ENCODE measurements at places on chromosomes 16 and 17.

DNA sequence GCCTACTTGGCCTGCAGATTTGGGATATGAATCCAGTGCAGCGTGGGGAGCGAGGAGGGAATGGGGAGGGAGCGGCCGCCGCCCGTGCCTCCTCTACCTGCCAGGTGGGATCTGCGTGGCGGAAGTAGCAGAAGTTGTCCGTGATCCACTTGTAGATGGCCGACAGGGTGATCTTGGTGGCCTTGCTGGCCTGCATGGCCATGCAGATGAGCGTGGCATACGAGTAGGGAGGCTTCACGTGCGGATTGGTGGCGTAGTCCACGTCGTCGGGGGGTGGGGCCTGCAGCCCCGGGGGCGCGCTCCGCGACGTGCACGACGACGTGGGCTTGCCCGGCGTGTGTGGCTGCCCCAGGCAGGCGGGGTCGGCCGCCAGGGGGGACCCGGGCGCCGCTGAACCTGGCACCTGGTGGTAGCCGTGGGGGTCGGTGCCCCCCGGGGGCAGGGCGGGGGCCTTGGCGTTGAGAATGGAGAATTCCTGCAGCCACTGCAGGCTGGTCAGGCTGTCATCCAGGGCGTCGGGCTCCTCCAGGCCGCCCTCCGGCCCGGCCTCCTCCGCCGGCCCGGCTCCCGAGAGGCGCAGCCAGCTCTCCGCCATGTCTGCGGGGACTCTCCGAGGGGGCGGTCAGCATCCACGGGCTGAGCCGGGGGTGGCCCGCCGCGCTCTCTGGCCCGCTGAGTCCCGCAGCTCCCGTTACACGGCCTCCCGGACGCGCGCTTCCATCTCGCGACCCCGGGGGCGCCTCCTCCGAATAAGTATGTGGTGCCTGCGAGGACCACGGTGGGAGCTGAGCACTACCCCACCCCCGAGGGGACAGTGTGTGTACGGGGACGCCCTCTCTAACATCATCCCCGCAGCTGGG is 1.0 kb downstream of the FOXJ1 start:
- no peak for DNase-seq

DNA sequence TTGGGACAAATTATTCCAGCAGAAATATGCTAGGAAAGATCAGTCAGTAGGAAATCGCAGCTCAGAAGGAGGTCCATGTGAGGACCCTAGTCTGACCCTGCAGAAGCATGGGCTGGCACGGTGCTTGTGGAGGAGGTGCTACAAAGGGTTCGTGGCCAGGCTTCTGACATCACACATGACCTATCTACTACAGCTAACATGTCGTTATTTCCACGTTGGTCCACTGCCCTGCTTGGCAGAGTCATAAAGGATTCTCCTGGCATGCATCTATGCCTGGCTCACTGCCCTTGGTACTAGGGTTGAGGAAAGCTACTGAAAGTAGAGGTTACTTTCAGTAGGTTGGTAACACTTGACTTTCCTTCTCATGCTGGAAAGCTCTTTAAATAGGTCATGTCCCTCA is 118.1 kb upstream of the SHISA6 start:
- DNase-seq = no peak

DNA sequence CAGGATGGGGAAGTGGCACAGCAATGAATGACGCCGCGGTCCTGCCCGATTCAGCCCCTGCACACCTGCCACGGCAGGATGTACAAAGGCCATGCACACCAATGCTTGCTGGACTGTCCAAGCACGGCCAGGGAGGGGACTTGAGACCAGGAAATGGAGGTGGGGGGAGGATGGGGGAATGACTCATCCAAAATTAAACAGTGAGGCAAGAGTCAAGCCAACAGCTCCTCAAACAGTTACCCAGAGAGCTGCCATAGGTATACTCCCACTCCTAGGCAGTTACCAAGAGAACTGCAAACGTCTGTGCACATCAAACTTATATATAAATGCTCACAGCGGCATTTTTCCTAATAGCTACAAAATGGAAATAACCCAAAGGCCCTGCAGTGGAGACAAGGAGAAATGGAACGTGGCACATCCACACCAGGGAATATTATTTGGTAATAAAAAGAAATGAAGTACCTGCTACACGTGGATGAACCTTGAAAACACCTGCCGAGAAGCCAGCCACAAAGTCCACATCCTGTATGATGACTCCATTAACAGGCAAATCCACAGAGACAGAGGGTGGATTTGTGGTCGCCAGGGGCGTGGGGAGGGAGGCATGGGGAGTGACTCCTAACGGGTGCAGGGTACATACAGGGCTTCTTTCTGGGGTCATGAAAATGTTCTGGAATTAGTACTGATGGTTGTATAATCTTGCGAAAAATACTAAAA is 54.1 kb downstream of the VAC14 start:
- DNase-seq = no peak

GRCh38 chr16:56936950-56937349 is 5.0 kb downstream of the HERPUD1 start:
- DNase-seq = no peak

- DNase-seq = no peak
Measured at GRCh38 chr17:40115101-40115436, 6.7 kb upstream of the MSL1 start.

- no peak for DNase-seq
Measured at GRCh38 chr17:47808830-47809480, 12.6 kb downstream of the OSBPL7 start.

- DNase-seq = no peak
Measured at GRCh38 chr16:31704138-31704537, 169.5 kb upstream of the ZNF267 start.

DNA sequence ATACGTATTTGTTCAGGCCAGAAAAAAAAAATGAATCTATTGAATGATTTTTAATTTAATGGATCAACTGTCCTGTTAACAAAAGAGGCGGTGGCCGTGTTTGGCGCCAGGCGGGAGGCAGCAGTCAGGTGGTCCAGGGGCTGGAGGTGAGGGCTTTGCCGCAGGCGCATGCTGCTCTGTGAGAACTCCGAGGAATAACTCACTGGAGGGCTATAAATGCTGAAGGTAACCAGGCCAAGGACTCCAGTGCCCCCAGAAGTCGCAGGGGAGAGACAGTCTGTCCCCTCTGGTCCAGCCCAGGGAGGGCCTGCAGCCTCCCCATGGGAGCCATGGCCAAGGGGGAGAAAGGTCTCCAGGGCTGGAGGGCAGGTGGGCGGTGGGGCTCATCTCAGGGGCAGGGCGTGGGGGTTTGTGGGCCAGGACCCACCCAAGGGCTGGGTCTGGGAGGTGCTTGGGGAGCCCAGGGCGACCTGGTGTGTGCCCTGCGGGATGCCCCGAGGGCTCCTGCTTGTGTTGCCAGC is 7.1 kb upstream of the BAHCC1 start:
- no peak for DNase-seq

DNA sequence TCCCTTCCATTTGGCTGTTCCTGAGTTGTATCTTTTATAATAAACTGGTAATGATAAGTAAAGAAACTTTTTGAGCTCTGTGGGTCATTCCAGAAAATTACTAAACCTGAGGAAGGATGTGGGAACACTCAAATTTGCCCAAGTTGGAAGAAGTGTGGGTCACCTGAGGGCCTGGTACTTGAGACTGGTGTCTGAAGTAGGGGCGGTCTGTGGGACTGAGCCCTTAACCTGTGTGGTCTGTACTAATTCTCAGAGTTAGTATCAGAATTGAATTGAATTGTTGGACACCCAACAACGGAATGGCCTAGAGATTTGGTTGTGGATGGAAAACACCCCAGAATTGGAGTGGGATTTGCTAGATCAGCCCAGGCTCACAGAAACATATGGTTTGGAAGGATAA is 43.1 kb downstream of the IKZF3 start:
- no peak for DNase-seq

- DNase-seq = no peak
Measured at GRCh38 chr16:87365021-87365713, 18.4 kb downstream of the FBXO31 start.

GRCh38 chr17:10744501-10745000 is 14.7 kb upstream of the TMEM220 start:
- DNase-seq = peak; percentile 56

DNA sequence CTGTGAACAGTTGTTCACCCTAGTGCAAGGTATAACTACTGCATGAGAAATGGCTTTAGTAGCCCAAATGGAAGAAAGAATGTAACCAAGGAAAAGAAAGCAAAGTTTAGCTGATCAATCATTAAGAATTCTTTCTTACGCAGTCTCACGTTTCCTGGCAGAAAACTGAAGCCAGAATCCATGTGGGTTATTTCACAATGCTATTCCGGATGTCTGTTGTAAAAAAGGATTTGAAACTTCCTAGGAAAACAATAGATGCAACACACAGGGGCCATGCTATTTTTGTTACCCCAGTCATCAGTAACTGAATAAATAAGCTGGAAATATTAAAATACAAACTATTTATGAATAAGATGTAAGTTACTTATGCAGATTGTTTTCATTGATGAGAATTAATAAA is 802.5 kb downstream of the CDH8 start:
- no peak for DNase-seq

DNA sequence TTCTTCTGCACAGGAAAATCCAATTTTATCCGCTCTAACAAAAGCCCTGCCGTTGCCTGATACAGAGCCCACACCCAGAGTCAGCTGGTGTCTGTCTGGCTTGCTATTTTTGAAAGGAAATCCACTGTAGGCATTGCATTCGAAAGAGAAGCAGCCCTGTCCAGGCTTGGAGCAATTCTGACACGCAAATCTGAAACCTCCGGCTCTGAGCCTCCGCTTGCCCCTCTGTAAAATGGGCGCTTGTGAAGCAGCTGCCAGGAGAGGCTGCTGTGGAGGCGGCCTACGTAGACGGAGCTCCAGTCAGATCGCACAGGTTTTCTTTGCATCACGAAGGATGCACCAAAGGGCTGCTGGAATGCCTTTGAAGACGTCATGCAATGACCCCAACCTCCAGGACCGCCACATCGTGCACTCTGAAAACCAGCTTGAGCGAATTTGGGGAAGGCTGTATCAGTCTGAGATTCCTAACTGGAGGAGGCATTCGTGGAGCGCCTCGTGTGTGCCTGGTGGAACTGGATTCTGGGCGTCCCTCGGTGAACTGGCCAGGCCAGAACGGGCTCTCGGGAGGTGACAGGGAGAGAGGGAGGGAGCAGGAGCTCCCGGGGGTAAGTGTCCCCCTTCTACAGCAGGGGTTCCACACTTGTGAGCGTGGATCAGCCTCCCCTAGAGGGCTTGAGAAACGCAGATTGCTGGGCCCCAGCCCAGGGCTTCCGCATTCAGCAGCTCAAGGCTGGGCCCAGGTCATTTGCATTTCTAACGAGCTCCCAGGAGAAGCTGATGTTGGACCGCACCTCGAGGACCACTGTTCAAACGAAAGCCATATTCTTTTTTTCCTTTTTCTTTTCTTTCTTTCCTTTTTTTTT is 215.5 kb downstream of the MRTFB start:
- DNase-seq = peak; percentile 24

- DNase-seq = no peak
Measured at GRCh38 chr17:75707079-75707571, 14.1 kb upstream of the ITGB4 start.

DNA sequence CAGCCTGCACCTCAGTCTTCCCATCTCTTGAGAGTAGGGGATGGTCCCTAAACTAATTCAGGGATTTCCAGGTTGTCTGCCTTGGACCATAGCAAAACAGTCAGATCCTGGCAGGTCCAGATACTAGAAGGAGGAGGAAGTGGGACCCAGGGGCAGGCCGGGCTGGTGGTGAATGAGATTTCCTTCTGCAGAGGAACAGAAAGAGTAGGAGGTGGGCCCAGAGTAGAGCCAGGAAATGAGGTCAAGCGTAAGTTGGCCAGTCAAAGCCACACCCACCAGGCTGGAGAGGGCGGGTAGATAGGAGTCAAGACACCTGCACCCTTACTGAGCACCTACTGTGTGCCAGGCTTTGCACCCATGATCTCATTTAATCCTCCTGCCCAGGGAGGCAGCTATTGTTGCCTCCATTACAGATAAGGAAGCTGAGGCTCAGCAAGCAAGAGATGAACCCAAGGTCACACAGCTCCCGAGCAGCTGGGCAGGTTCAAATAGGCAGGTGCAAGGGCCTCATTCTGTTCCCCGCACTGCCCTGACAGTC is 2.6 kb downstream of the CDH5 start:
- no peak for DNase-seq

DNA sequence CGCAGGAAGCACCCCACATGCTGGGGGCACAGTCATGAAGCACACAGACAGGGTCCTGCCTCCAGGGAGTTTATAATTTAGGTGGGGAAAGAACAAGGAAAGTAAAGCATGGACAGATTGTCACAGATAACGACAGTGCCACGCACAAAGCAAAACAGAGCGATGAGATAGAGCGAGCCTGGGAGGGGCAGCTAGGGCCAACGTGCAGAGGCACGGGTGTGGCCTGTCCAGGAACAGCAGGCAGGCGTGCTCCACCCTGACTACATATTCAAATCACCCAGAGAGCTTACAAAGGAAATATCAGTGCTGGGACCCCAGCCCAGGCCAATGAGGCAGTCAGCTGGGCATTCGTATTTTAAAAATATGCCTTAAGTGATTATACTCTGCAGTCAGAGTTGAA is 16.8 kb downstream of the LGALS9 start:
- DNase-seq = no peak

DNA sequence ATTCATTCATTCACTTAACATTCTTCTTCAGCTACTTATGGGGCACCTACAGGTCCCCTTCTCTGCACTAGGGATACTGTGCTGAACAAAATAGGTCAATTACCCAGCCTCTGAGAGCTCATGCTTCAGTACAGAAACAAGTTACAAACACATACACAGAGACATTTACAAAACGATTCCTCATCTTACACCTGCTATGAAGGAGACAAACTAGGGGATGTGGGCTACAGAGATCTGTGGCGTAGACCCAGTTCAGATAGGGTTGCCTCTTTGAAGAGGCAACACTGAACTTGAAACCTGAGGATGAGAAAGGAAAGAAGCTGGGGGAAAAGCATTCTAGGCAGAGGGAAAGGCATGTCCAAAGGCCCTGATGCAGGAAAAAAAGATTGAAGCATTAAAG is 5.2 kb downstream of the IL21R start:
- DNase-seq = no peak

- DNase-seq = no peak
Measured at GRCh38 chr16:49602201-49602975, 228.8 kb downstream of the C16orf78 start.

- DNase-seq = no peak
Measured at GRCh38 chr16:12091569-12092543, 115.3 kb downstream of the SNX29 start.

GRCh38 chr17:79083191-79083971 is 8.8 kb downstream of the ENGASE start:
- DNase-seq = no peak

DNA sequence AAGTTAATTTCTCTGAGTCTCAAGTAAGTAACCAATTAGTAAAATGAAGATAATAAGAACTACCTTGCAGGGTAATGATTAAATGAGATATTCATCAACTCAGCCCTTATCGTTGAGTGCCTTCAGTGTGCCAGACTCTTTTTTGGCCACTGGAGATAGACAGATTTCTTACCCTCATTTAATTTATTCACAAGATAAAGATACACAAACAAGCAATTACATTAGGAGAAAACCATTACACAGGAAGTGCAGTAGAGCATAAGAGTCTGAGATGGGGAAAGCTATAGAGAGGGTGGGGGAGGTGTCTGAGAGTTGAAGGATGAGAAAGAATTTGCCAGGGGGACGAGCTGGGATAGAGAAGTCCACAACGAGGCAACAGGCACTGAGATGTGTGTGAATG is 72.5 kb upstream of the BCAR1 start:
- DNase-seq = no peak
